ENCODE measurements at places on chromosomes 7 and 10. TPM values are rescaled to one million over a fixed set of nuclear protein-coding genes. Genes with fewer than 3 reads are reported as not detected.

SPDYE16 gene
- total RNA-seq, result 1.7 TPM

SERPINE1 gene
- 8.3 TPM for total RNA-seq

GRCh38 chr7:22181663-22182062 lies 175.3 kb downstream of the RAPGEF5 start:
- no peak for DNase-seq
- no peak overlapping the region for H3K4me3 ChIP-seq
- no peaks in the 10 kb centered on the region for H3K36me3 ChIP-seq
- no peaks in the 10 kb centered on the region for H3K27me3 ChIP-seq
- no peak overlapping the region for H3K27ac ChIP-seq

KAZALD1 gene
- 41.8 TPM for total RNA-seq

DNA sequence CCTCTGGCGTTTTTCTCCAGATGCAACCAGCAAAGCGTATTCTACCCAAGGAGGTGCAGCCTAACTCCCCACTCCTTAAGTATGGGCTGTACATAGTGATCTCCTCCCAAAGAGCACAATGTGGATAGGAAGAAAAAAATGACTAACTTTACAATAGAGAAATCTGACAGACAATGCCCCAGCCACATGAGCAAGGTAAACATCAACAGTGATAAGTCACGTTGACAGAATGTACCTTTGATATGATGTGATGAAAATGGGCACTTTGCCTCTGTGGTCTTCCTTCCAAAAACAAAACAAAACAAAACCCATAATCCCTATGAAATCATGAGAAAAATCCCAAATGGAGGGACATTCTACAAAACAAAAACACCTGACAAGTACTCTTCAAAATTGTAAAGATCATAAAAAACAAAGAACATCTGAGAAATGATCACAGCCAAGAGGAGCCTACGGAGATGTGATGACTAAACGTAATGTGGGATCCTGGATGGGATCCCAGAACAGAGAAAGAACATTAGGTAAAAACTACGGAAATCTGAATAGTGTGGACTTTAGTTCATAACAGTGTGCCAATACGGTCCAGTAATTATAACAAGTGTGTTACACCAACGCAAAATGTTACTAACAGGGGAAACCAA lies 50.6 kb downstream of the ABLIM1 start:
- no peak for DNase-seq
- no peaks in the 10 kb centered on the region for H3K27me3 ChIP-seq
- no peaks in the 10 kb centered on the region for H3K36me3 ChIP-seq
- H3K4me1 ChIP-seq, result no peaks in the 10 kb centered on the region
- no peak overlapping the region for H3K27ac ChIP-seq
- no peak overlapping the region for H3K4me3 ChIP-seq

GIMAP2 gene
- total RNA-seq, result 4.8 TPM

DNA sequence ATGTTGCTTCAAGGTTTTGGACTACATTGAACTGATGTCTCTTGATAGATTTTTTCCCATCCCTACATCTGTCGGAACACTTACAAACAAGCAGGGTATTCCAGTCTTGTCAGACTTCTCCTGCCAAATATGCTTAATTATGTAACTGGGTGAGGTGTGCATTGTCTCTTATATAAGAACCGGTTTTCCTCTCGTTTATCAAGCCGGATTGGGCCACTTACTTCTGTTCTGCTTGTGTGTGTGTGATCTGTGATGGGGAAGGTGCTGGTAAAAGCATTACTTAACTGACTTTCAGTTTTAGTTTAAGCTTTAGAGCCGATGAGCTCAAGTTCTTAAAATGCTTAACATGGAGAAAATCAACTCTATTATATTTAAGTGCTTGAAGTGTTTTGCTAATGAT lies 57.9 kb downstream of the OTUD1 start:
- no peak overlapping the region for H3K4me3 ChIP-seq
- no peak overlapping the region for H3K27ac ChIP-seq
- H3K4me1 ChIP-seq, result no peaks in the 10 kb centered on the region
- H3K36me3 ChIP-seq, result no peaks in the 10 kb centered on the region
- no peak for DNase-seq

KCNIP2 gene
- total RNA-seq, result 11.6 TPM

- no peaks in the 10 kb centered on the region for H3K27me3 ChIP-seq
- H3K4me3 ChIP-seq, result no peak overlapping the region
- no peaks in the 10 kb centered on the region for H3K36me3 ChIP-seq
- H3K27ac ChIP-seq, result no peak overlapping the region
- no peak for DNase-seq
- no peaks in the 10 kb centered on the region for H3K4me1 ChIP-seq
These were observed 219.3 kb upstream of the TAC1 start for GRCh38 chr7:97512441-97513207.

OPN4 gene
- not detected for total RNA-seq

- no peak for DNase-seq
- H3K4me3 ChIP-seq, result no peak overlapping the region
- H3K27ac ChIP-seq, result no peak overlapping the region
- H3K27me3 ChIP-seq, result no peaks in the 10 kb centered on the region
- H3K36me3 ChIP-seq, result no peaks in the 10 kb centered on the region
These were observed 8.2 kb upstream of the FAS start for GRCh38 chr10:88982366-88982765.

DNA sequence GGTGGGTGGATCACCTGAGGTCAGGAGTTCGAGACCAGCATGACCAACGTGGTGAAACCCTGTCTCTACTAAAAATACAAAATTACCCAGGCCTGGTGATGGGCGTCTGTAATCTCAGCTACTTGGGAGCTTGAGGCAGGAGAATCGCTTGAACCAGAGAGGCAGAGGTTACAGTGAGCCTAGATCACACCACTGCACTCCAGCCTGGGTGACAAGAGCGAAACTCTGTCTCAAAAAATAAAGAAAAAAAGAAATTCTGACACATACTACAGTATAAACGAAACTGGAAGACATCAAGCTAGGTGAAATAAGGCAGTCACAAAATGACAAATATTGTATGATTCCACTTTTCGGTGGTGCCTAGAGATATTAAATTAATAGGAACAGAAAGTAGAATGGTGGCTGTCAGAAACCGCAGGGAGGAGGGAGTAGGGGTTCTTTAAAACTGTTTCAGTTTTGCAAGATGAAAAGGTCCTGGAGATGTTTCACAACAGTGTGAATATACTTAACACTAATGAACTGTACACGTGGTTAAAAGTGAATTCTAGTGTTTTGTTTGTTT lies 23.2 kb downstream of the PILRA start:
- DNase-seq, result peak; percentile 67
- H3K4me3 ChIP-seq, result no peak overlapping the region
- H3K27ac ChIP-seq, result peak overlapping the region; percentile 40

DNA sequence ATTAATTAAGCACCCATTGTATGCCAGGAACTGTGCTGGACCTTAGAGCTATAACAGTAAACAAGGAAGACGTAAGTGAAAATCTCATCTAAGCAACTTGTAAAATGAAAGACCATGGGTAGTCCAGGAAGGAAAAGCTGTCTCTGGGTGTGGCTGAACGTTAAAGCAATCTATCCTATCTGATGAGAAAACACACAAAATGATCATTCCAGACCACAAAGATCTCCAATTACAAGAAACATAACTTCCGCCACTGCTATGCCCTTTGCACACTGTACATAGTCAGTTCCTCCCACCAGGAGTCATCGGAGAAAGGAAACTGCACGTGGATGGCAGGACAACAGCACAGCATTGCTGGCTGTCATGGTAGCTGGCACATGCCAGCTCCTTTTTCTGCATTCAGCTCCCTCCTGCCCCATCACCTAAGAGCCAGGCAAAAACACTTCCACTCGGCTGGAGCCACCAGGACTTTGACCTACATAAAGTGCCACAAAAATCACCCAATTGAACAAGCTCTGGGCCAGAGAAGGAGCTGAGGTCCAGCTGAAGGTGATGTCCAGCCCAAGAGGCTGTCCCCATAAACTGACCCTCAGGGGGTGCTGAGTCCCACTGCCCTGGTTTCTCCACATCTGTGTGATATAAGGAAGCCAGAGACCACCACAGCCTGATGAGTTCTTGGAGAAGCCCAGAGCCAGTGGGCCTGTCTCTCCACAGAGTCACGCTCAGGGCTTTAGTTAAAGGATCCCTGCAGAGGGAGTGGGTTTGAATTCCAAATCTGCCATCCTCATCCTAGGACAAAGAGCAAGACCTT lies 56.4 kb downstream of the STEAP1B start:
- H3K27me3 ChIP-seq, result no peaks in the 10 kb centered on the region
- no peak overlapping the region for H3K4me3 ChIP-seq
- no peaks in the 10 kb centered on the region for H3K36me3 ChIP-seq
- no peak for DNase-seq

GRCh38 chr10:6786579-6787031 lies 206.5 kb upstream of the PRKCQ start:
- H3K27ac ChIP-seq, result no peak overlapping the region
- H3K4me3 ChIP-seq, result no peak overlapping the region
- H3K27me3 ChIP-seq, result no peaks in the 10 kb centered on the region
- no peaks in the 10 kb centered on the region for H3K4me1 ChIP-seq
- no peaks in the 10 kb centered on the region for H3K36me3 ChIP-seq

NACAD gene
- total RNA-seq, result 1.5 TPM

- H3K4me3 ChIP-seq, result no peak overlapping the region
- DNase-seq, result no peak
- no peaks in the 10 kb centered on the region for H3K4me1 ChIP-seq
- H3K27ac ChIP-seq, result no peak overlapping the region
- no peaks in the 10 kb centered on the region for H3K36me3 ChIP-seq
- no peaks in the 10 kb centered on the region for H3K27me3 ChIP-seq
These were observed 13.7 kb upstream of the PDLIM1 start for GRCh38 chr10:95304463-95304862.

GRCh38 chr7:130606161-130606560 lies 62.4 kb downstream of the COPG2 start:
- DNase-seq, result no peak
- no peaks in the 10 kb centered on the region for H3K4me1 ChIP-seq
- H3K36me3 ChIP-seq, result no peaks in the 10 kb centered on the region
- H3K27ac ChIP-seq, result no peak overlapping the region
- H3K27me3 ChIP-seq, result no peaks in the 10 kb centered on the region
- H3K4me3 ChIP-seq, result no peak overlapping the region

ARHGEF35 gene
- 8.3 TPM for total RNA-seq

- H3K4me3 ChIP-seq, result no peak overlapping the region
- H3K36me3 ChIP-seq, result no peaks in the 10 kb centered on the region
- no peak overlapping the region for H3K27ac ChIP-seq
- H3K4me1 ChIP-seq, result no peaks in the 10 kb centered on the region
These were observed 177.4 kb downstream of the SFMBT2 start for GRCh38 chr10:7233259-7233991.

ALOX5 gene
- total RNA-seq, result 24.0 TPM

GRCh38 chr10:132371641-132372081 lies 25.3 kb upstream of the PWWP2B start:
- no peaks in the 10 kb centered on the region for H3K36me3 ChIP-seq
- H3K27me3 ChIP-seq, result no peaks in the 10 kb centered on the region
- no peaks in the 10 kb centered on the region for H3K4me1 ChIP-seq
- no peak overlapping the region for H3K27ac ChIP-seq
- no peak for DNase-seq

DNA sequence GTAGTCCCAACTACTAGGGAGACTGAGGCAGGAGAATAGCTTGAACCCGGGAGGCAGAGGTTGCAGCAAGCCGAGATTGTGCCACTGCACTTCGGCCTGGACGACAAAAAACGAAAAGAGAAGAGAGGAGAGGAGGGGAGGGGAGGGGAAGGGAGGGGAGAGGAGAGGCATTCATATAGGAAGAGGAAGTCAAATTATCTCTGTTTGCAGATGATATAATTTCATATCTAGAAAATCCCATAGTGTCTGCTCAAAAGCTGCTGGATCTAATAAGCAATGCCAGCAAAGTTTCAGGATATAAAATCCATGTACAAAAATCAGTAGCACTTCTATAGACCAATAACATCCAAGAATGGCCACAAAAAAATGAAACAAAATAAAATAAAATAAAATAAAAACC lies 120.3 kb downstream of the LMBR1 start:
- H3K27me3 ChIP-seq, result no peaks in the 10 kb centered on the region
- H3K36me3 ChIP-seq, result no peaks in the 10 kb centered on the region
- H3K4me3 ChIP-seq, result no peak overlapping the region

CFAP69 gene
- total RNA-seq, result 15.3 TPM

DNA sequence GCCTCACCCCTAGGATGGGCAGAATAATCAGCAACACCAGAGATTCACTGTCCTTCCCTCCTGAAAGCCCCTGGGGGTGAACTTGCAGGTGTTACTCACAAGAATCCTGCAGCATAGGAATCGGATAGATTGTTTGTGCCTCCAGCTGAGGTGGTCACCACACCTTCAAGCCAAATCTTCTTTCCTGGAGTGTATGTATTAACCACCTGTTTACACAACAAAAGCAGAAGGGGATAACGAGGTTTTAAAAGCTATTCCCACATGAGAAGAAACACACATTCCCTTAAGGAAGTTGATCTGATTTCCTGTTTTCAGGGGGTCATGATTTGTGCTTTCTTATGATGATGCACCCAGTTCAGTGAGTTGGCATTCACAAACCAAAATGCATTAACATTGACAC lies 173.8 kb upstream of the HPS1 start:
- H3K27me3 ChIP-seq, result no peaks in the 10 kb centered on the region
- H3K27ac ChIP-seq, result no peak overlapping the region
- no peak overlapping the region for H3K4me3 ChIP-seq
- no peaks in the 10 kb centered on the region for H3K36me3 ChIP-seq

GRCh38 chr7:127588697-127589482 lies 679 bp downstream of the ARF5 start:
- DNase-seq, result peak; percentile 78
- no peaks in the 10 kb centered on the region for H3K27me3 ChIP-seq

CDHR3 gene
- 52.0 TPM for total RNA-seq

C10orf105 gene
- not detected for total RNA-seq

- H3K27me3 ChIP-seq, result no peaks in the 10 kb centered on the region
- H3K4me1 ChIP-seq, result no peaks in the 10 kb centered on the region
- no peak overlapping the region for H3K4me3 ChIP-seq
- H3K27ac ChIP-seq, result no peak overlapping the region
- H3K36me3 ChIP-seq, result no peaks in the 10 kb centered on the region
- no peak for DNase-seq
These were observed 118.7 kb upstream of the CDK6 start for GRCh38 chr7:92955081-92955480.

DNA sequence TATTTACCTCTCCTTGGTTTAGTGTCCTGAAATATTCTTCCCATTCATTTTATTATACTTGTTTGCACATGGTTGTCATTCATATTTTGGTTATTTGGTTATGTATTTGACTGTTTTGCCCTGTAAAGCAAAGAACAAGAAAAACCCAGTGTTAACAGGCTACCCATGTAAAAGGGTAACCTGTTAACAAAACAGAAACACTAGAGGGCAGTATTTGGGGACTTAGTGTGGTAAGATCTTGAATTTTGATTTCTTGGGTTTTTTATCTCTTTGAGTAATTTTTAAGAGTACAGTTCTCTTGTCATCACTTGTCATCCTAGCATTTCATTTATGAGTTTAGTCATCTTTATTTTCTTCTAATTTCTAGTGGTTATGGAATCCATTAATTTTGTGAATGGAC lies 51.3 kb downstream of the POLL start:
- H3K27me3 ChIP-seq, result no peaks in the 10 kb centered on the region
- H3K27ac ChIP-seq, result no peak overlapping the region
- no peak overlapping the region for H3K4me3 ChIP-seq
- H3K4me1 ChIP-seq, result no peaks in the 10 kb centered on the region
- no peak for DNase-seq
- no peaks in the 10 kb centered on the region for H3K36me3 ChIP-seq

OR2AE1 gene
- total RNA-seq, result not detected

ATG9B gene
- total RNA-seq, result not detected

- DNase-seq, result no peak
- H3K36me3 ChIP-seq, result no peaks in the 10 kb centered on the region
- H3K27me3 ChIP-seq, result no peaks in the 10 kb centered on the region
- no peak overlapping the region for H3K27ac ChIP-seq
These were observed 120.0 kb downstream of the PDE1C start for GRCh38 chr7:31950091-31950755.

- H3K4me3 ChIP-seq, result no peak overlapping the region
- H3K36me3 ChIP-seq, result no peaks in the 10 kb centered on the region
- no peaks in the 10 kb centered on the region for H3K27me3 ChIP-seq
These were observed 21.7 kb downstream of the HIBADH start for GRCh38 chr7:27640884-27641574.

CHAT gene
- 2.1 TPM for total RNA-seq

All from Peyer's patch (tissue), 4 donors.